ENCODE measurements at places on chromosomes 1 and 21.

- no peak for DNase-seq
Measured at GRCh38 chr1:55503663-55504305, 288.6 kb upstream of the USP24 start.

DNA sequence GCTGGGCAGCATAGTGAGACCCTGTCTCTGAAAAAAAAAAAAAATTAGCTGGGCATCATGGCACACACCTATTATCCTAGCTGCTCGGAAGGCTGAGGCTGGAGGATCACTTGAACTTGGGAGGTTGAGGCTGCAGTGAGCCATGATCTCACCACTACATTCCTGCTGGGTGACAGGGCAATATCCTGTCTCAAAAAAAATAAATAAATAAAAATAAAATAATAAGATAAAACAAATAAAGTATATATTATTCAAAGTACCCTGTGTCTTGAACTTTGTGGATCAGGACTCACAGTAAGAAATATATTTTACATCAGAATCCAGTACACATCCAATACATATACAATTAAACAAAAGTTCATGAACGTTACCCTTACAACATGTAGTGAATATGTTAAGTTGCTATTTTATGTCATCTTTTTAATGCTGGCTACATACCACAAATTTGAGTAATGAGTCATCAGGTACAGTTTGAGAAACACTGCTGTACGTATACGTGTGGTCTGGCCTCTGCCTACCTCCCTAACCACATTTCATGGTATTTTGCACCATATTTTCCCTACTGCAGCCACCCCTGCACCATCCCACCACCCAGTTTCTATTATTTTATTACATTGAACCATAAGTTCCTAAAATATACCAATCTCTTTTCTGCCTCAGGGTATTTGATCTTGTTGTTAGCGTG lies 4.4 kb downstream of the NME7 start:
- DNase-seq = no peak

DNA sequence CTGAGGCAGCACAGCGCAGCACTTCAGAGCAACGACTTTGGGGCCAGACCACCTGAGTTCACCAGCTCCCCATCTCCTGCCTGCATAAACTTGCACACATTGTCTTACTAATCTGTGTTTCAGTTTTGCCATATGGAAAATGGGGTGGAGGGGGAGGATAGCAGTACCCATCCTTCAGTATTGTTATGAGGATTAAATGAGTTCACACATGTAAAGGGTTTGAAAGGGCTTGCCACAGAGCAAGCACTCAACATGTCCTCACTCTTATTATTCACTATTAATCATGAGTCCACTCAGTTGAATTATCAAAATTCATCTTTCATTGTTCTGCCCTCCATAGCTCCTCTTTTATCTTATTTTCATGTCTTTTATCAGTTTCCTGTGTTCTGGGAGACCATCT lies 40.1 kb upstream of the BMP8B start:
- no peak for DNase-seq

GRCh38 chr21:34358866-34359265 lies 4.9 kb upstream of the KCNE2 start:
- DNase-seq = no peak

- no peak for DNase-seq
Measured at GRCh38 chr1:89724369-89725010, 91.6 kb downstream of the LRRC8C start.

DNA sequence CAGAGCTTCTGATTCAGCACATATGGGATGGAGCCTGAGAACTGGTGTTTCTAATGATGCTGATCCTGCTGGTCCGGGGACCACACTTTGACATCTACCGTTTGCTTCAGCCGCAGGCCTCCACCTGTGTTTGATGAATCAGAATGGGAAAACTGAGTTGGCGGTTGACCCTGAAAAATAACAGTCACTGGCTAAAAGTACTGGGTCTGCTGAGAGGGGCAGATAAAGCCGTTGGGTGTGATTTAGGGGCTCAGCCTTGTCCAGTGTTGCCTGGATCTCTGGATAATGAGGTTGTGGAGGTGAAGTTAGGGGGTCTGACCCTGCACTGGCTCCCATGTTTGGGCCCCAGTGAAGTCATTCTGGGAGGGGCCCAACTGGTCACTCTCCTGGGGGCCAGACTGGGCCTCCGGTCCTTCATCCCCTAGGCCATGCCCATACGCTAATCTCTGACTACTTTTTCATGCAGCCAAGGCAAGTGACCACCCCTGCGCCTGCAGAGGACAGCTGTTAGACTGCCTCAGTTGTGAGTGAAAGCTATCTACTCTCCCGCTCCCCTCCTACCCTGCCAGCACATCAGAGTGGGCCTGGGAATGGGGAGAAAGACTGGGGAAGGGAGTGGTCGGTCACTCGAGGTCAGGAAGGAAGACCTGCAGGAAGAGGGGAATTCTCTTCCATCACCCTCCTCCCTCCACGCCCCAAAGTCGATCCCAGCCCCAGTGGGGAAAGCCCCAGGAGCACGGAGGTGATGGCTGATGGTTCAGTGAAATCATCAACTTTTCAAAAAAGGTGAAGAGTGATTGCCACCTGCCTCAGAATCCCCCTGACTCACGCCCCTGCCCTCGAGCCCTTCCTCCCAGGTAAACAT lies 27.7 kb downstream of the VASH2 start:
- no peak for DNase-seq

DNA sequence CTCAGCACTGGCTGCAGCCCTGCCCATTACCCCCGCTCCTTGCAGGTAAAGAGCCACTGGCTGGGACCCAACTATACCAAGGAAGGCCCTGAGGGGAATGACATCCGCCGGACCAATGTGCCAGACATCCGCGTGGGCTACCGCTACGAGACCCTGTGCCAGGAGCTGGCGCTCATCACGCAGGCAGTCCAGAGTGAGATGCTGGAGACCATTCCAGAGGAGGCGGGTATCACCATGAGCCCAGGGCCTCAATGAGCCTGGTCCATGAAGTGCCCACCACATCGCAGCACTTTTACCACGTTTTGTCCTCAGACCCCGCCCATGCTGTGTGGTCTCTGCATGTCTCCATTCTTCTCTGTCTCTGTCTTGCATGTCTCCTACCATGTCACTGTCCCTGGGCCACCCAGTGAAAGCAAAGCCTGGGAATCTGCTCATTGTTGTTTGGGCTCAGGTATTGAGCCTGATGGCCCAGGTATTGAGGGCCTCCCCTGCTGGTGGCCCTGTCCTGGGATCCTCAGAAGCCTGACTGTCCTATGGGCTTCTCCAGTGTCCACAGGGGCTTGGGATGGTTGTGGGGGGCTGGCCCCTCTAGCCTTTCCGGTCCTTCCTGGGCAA lies 11.4 kb downstream of the AMPD2 start:
- no peak for DNase-seq

DNA sequence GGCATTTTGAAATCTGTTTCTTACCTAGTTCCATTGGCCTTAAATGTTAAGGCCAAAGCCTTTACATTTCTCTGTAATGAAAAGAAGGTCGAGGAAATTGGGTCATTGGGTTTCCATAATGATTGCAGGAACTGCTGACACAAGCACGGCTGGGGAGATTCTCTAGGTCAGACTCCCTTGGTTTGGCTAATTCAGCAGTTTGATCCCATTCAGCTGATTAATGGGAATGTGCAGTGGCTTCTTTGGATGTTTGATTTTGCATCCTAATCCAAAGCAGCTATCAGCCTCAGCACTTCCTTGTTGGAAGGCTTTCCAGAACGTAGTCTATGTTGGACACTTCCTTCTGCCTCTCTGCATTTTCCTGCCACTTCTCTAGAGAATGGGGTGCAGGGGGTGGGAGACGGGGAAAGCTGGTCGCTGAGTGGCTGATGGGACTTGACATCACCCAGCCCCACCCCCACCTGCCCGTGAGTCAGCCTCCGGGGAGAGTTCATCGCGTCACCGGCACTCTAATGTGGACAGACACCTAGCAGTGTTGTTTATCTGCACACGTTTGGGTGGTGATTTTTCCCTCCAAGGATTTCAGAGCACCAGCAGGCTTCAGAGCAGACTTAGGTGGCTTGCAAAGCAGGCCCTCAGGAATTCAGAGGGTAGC lies 5.4 kb downstream of the PSEN2 start:
- DNase-seq = no peak

GRCh38 chr1:42784946-42785693 lies at the start of gene TMEM269:
Gene TMEM269, plus strand, starts transcription at chr1:42784991. Its CDS starts 4,903 bp downstream, at chr1:42789894.
- DNase-seq = no peak

- no peak for DNase-seq
Measured at GRCh38 chr21:42221581-42222345, 2.8 kb downstream of the ABCG1 start.

GRCh38 chr1:55317673-55318072 lies 102.5 kb upstream of the USP24 start:
- DNase-seq = no peak
